ENCODE measurements at places on chromosomes 12 and 14. TPM values are rescaled to one million over a fixed set of nuclear protein-coding genes. Genes with fewer than 3 reads are reported as not detected.
A peak's percentile ranks its signal among the peaks of the same experiment; 100 is the strongest.

RAD9B gene
- total RNA-seq, result 2.7 TPM

MYO1H gene
- not detected for total RNA-seq

MORN3 gene
- 3.7 TPM for total RNA-seq

ACSM4 gene
- not detected for total RNA-seq

EID3 gene
- total RNA-seq, result 4.7 TPM

KERA gene
- not detected for total RNA-seq

GPR84 gene
- total RNA-seq, result 2.4 TPM

- no peak for DNase-seq
Measured at GRCh38 chr12:106281804-106282203, 20.7 kb upstream of the TCP11L2 start.

DNA sequence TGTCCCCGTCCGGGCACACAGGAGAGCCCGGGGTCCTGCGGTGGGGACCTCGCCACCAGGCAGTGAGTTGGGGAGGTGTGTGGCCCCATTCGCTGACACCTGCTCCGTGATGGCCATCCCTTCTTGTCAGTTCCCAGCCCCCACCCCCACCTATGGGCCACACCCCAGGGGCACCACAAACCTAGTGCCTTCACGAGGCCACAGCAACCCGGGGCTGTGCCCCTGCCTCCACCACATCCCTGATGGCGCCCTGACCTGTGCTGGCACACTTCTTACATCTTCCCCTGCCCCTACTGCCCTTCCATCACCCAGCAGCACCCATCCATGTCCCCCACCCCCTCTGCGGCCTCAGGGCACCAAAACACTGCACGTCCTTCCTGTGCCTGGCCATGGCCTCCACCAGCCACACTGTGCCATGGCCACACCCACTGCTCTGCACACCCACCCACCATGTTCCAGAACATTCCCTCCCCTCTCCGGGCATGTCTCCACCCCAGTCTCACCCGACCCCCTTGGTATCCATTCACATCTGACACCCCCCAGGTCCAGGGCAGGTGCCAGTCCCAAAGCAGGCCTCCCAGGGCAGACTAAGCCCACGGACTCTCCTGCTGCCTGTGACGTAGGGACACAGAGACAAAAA lies 24.4 kb downstream of the JAG2 start:
- no peak for DNase-seq

DNA sequence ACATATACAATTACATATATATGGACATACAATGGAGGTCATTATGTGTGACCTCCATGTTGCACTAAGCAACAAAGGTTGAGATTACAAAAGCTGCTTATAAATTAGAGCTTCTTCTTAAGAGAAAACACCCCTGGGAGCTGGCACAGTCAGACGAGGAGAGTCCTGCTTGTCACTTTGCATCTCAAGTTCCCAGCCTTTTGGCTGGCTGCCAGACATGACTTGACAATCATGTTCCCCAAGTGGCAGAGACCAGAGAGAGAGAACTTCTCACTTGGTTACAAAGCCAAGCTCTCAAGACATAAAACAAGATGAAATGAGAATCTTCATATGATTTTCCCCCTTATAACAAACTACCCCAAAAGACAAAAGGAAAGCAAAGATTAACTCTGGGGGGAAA lies 8.5 kb upstream of the SYNJ2BP start:
- no peak for DNase-seq

GRCh38 chr12:34396861-34397590 lies 374.7 kb downstream of the ALG10 start:
- DNase-seq, result peak; percentile 4

DNA sequence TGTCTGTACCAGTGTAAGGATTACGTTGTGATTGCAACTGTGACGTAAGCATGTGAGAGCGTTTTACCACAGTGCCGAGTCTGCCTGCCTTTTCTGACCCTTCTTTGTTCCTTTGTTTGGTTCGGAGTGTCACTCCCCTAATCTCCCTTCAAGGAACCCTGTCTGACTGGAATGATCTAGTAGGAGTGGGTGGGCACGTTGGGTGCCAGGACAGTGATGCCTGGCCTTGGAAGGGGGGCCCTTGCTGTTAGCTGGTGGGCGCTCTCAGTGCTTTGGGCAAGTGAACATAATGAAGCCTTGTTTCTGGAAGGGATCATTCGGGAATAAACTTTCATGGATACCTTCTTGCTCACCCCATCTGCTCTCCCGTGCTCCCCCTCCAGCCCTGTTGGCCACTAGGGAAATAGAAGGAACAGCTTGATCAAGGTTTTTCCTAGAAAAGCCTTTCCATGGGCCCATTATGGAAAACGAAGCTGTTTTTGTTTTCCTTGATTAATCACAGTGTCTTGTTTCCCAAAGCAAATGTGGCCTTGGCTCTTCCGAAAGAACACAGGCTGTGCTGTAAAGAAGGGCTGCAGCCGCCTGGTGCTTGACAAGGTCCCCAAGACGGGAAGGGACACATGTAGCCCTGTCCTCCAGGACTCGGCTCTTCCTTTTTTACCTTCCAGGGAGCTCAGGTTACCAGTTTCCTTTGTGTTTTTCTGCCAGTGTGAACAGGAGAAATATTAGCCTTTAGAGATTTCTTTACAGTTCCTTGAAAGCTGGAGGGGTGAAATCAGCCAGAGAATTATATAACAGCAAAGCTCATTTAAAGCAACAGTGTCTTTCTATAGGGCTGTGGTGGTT lies 215.5 kb downstream of the CRADD start:
- no peak for DNase-seq

GRCh38 chr12:51527966-51528365 lies 63.1 kb upstream of the SCN8A start:
- DNase-seq, result no peak

- DNase-seq, result no peak
Measured at GRCh38 chr14:51574009-51574408, 77.7 kb upstream of the FRMD6 start.

- no peak for DNase-seq
Measured at GRCh38 chr12:123165537-123165936, 14.6 kb upstream of the PITPNM2 start.

- DNase-seq, result no peak
Measured at GRCh38 chr14:69285661-69286255, 25.8 kb downstream of the GALNT16 start.

GRCh38 chr12:87238466-87238865 lies 790.7 kb downstream of the C12orf50 start:
- DNase-seq, result no peak

GRCh38 chr12:118649765-118650585 lies 273.6 kb downstream of the SUDS3 start:
- DNase-seq, result no peak

DNA sequence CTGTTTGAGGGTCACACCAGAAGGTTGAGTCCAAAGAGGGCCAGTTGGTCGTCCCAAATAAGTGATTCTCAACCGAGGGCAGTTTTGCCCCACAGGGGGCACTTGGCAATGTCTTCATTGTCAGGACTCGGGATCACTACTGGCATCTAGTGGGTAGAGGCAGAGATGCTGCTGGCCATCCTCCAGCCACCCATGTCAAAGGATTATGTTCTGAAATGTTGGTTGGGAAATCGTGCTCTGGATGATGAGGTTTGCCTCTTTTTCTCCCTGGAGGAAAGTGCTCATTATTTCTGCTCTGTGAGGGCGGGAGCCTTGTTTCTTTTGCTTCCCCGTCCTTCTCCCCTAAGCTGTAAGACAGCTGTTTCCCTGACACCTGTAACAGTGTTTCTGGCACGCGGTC lies 3.6 kb downstream of the ZNF839 start:
- peak; percentile 45 for DNase-seq

DNA sequence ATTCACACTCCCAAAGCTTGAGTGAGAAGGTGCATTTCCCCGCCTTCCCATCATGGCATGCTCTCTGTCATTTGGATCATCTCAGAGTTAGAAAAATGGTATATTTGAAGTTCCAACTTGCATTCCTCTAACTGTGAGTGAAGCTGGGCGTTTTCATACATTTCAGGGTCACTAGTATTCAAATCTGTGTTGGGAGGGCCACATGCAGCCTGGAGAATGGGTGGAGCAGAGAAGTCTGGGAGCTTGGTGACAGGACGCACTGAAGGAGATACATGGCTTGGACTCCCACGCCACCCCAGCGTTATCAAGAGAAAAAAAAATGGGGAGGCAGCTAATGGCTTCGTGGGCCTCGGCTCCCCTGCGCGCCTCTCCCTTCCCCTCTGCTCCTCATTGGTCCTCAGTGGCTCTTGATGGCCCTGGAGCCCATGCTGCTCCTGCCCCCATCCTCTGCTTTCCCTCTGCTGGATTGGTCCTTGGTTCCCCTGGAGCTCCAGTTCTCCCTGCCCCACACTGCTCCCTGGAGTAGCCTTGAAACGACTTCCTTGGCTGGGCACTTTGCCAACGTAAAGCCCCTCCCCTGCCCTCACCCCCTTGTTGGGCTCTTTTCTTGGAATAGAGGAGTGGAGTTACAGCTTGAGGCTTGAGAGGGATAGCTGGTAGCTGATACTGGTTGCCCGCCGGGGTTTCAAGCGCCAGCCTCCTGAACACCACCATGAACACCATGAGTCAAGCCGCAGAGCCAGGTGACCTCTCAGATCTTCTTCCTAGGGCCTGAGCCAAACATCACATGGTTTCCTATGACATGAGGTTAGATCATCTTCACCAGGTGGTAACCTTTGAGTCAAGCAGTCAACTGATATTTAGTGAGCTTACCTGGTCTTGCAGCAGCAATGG lies 139.6 kb downstream of the PRKCH start:
- peak; percentile 75 for DNase-seq

DNA sequence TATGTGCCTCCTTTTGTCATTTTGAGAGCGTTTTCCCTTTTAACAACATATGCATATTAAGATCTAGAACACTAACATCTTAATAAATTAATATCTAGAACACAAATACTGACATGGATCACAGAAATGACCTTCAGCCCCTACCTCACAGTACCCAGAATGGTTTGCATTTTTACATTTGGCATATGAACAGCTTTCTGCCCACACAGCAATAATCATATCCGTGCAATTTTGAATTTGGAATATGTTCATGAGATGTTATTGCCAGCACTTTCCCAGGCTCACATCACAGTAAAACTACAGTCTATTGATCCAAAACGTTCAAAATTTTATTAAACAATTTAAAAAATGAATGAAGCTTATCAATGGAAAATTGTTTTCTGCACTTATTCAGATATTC lies 114.6 kb downstream of the SLC25A21 start:
- DNase-seq, result no peak

GRCh38 chr14:97975216-97975615 lies 1178.0 kb downstream of the VRK1 start:
- no peak for DNase-seq

DNA sequence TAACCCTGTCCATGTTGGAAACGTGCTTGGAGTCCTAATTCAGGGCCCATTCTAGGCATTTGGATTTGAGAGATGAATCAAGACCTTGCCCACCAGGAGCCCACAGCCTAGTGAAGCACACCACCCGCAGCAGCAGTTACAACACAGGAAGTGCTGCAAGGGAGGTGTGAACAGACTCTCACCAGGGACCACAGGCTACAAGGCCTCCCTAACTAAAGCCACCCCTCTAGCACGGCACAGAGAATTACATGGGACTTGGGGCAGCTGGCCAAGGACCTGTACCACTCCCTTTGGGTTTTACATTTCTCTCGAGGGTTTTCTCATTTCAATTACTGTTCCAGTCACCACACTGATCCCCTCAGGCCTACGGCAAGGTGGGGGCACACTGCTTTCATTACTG lies 49.5 kb upstream of the FOXN3 start:
- peak; percentile 33 for DNase-seq

Measured in activated CD4-positive, alpha-beta memory T cell treated with anti-CD3 and anti-CD28 coated beads for 36 hours (primary cell).